ENCODE measurements at places on chromosomes 6 and 20.

GRCh38 chr6:163863565-163863964 lies 449.0 kb downstream of the QKI start:
- no peak for DNase-seq

DNA sequence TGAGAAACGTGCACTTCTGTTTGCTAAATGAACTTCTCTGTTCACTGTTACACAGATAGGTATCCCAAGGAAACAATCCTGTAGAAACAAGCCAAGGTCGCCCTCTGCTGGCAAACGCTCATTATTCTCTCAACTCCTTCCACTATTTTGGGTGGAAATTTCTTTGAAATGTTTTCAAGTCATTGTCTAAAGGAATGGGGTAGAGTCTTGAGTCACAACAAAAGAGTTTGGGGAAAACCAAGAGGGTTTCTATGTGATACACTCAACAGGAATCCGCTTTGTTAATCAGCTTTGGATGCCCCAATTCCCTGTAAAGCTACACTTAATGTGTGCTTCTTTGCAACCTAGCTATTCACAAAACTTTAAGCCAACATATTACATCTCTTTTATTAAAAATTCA lies 4.6 kb upstream of the RAE1 start:
- DNase-seq: peak; percentile 46

DNA sequence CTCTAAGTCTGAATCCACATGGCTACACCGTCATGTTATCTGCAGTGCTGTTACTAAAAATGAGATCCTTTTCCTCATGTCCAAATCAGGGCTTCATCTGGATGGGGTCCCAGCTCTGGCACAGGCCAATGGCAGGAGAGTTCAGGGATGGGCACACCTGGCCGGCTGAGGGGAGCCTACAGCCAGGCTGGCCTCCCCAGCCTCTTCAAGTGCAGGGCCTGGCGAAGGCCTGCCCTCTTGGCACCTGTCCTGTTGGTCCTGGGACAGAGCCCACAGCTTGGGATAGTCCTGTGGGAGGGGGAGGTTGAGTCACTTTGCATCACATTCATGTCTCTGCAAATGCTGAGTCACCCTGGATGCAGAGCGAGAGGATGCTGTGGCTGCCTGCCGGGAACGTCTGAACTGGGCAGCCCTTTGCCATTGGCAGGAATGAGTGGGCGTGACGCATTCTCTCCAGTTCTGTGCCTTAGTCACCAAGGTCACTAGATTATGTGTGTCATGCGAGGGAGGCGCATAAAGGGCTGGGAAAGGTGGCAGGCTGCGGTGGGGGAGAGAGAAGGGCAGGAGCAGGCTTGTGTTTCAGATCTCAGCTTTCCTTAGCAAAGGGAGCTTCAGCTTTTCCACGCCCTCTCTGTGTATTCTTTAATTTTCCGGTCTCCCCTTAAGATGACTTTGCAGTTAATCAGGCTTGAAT lies 223.2 kb upstream of the ECI2 start:
- peak; percentile 99 for DNase-seq

DNA sequence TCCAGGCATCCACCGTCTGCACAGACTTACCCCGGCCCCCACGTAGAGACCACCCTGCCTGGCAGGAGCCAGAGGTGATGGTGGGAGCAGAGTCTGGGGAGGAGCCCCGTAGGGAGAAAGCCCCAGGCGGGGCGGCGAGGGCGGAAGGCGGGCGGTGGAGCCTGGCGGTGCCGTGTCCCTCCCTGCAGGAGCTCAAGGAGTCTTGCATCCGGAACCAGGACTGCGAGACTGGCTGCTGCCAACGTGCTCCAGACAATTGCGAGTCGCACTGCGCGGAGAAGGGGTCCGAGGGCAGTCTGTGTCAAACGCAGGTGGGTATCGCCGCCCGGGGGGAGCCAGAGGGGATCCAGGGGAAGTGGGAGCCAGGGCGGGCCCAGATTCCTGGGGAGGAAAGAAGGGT lies 6.0 kb downstream of the CLPSL1 start:
- no peak for DNase-seq

DNA sequence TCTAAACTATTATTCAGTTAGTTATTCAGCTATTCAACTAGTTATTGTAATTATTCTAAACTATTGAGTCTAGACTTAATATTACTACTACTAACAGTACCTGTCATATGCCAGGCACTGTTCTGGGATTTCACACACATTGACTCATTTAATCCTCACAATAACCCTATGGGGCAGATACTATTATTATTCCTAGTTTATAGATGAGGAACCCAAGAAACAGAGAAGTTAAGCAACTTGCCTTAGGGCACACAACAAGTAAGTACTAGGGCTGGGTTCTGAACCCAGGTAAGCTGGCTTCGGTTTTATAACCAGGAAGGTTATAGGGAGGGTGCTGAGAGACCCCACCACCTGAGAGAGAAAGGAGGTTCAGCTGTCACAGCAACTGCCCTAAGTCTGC lies 7.8 kb downstream of the TEAD3 start:
- DNase-seq: no peak

DNA sequence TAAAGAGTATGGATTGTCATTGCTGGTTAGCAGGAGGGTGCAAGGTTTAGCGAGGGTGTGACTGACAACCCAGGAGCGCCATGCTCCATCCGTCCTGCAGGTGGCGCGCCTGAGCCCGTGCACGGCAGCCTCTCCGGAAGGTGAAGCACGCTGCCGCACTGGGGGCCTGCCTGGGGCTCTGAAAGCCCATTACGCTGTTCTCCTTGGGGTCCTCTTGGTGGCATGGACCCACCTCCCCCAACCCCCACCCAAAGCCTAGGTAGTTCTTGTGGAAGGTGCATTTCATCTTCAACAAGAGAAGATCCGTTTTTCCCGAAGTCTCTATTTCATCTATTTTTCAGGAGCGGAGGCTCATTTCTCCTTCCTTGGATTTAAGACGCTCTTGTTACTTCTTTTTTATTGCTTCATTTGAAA lies 197.4 kb upstream of the KCNG1 start:
- peak; percentile 16 for DNase-seq
